ENCODE measurements at places on chromosomes 4 and X.

GRCh38 chrX:30659421-30659820 is 6.2 kb downstream of the GK start:
- DNase-seq = no peak

DNA sequence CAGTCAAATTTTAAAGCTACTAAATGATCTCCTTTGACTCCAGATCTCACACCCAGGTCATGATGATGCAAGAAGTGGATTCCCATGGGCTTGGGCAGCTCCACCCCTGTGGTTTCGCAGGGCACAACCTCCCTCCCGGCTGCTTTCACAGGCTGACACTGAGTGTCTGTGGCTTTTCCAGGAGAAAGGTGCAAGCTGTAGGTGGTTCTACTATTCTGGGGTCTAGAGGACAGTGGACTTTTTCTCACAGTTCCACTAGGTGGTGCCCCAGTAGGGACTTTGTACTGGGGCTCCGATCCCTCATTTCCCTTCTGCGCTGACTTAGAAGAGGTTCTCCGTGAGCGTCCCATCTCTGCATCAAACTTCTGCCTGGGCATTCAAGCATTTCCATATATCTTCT is 845.2 kb downstream of the PCDH18 start:
- no peak for DNase-seq

- DNase-seq = no peak
Measured at GRCh38 chr4:48651914-48652313, 128.2 kb downstream of the FRYL start.

DNA sequence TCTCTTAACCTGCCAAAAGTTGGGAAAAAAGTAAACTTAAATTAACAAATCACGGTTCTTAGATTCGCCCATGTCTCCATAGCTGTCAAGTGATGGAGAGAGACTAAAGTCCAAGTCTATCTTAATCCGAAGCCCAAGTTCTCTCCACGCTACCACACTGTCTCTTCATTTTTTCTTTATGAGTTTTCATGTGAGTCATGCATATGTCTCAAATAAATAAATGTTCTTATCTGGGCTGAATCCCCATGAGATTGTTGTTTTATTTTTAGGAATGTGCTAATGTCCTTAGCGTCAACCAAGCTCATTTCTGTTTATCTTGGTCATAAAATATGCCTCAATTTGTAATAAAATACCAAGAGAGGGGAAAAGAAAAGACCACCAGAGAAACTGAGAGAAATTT is 169.3 kb downstream of the RCHY1 start:
- DNase-seq = no peak

DNA sequence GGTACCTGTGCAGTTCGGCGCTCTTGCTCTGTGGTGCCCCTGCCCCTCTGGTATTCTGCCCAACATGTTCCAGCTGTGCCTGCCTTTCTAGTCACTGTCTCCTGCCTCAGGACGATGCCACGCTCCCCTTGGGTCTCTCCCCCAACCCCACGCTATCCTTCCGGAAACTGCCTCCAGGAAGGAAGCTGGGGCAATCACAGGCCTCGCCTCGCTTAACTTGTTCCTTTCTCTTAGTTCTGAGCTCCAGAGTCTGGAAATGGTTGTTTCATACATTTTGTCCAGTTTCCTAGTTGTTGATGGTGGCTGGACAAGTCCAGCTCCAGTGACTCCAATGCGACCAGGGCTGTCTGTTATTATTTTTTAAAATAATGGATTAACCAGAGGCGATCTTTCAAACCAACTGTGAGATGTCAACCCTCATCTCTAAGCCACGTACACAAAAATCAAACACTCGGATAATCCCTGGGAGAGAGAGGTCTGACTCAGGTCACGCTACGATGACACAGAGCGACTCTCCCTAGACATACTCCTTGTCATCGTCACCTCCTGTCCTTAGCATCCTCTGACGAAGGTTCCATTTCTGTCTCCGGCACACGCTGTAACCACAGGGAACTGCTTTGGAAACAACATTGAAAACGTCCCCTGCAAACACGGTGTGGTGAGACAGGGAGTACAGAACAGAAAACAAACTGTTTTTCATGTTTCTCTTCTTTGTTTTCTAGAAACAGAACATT is 62.5 kb downstream of the ABLIM2 start:
- no peak for DNase-seq

GRCh38 chrX:118736394-118737010 is 9.1 kb downstream of the IL13RA1 start:
- no peak for DNase-seq

GRCh38 chr4:77354550-77354949 is 197.5 kb downstream of the CCNG2 start:
- DNase-seq = no peak

- DNase-seq = no peak
Measured at GRCh38 chrX:129522184-129523078, 859 bp downstream of the SMARCA1 start.

DNA sequence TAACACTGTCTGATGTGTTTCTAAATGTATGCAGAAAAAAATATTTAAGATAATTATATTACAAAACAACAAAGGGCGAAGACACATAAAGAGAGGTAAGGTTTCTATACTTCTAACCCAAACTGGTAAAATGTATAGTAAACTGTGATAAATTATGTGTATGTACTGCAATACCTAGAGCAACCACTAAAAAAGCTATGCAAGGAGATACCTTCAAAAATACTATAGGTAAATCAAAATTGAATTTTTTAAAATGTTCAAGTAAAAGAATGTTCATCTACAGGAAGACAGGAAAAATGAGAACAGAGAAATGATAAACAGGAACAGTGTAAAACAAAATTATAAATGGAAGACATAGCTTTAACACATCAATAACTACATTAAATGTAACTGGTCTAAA is 27.3 kb upstream of the RAI2 start:
- DNase-seq = no peak

GRCh38 chr4:91427171-91427570 is 876.6 kb upstream of the GRID2 start:
- no peak for DNase-seq

DNA sequence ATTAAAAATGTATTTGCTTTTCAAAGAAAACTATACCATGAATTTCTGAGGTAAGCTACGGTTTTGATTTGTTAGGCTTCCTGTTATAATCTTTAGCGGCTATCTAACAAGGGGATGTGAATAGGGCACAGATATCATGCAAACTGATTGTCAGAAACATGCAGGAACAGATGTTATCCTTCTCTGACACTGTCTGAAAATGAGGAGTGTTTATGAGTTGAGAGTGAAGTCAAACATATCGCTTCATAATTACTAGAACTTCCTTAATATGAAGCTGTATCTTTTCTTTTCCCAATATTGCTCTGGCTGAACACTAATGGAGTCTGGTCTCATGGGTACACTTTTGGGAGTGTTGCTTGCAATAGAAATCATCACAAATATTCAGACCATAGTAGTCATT is 16.3 kb upstream of the SULT1B1 start:
- no peak for DNase-seq

GRCh38 chr4:22313976-22314375 is 201.9 kb downstream of the ADGRA3 start:
- no peak for DNase-seq

GRCh38 chrX:69613946-69614345 is 2.0 kb upstream of the EDA start:
- no peak for DNase-seq

- no peak for DNase-seq
Measured at GRCh38 chr4:4694827-4695226, 153.0 kb upstream of the STX18 start.
